Hepatocyte (in vitro differentiated cells): ENCODE measurements at places on chromosomes 16 and 17.
A peak's percentile ranks its signal among the peaks of the same experiment; 100 is the strongest.

- no peak overlapping the region for H3K27ac ChIP-seq
- H3K4me1 ChIP-seq = no peaks in the 10 kb centered on the region
- DNase-seq = no peak
- H3K36me3 ChIP-seq = no peaks in the 10 kb centered on the region
These were observed 75.1 kb downstream of the SHISA9 start for GRCh38 chr16:12976496-12976895.

DNA sequence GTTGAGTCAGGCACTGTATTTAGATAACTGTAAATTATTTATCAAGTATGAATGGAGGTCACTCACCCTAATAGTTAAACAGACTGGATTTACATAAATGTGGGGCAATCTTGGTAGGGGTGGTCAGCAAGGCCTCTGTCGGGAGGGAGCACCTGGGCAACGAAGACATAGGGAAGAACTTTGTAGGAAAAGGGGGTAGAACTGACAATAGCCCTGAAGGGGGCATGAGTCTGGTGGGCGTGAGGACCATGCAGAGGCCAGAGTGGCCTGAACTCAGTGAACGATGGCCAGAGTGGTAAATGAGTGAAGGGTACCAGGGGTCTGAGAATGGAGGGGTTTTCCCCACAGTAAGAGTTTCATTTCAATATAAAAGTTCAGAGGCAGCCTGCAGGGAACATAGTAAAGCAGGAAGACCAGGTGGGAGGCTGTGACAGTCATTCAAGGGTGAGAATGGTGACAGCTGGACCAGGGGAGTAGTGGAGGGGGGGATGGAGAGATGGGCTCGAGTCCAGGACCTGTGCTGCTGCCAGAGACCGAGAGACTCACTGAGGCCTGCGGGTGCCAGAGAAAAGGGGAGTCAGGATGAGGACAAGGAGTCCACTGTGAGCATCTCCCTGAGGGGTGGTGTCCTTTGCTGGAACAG lies 2.9 kb downstream of the C17orf67 start:
- H3K36me3 ChIP-seq = no peaks in the 10 kb centered on the region
- H3K27ac ChIP-seq = no peak overlapping the region
- no peak for DNase-seq
- H3K4me1 ChIP-seq = peaks cover 7% of the 10 kb centered on the region
- no peaks in the 10 kb centered on the region for H3K27me3 ChIP-seq
- H3K4me3 ChIP-seq = no peak overlapping the region

DNA sequence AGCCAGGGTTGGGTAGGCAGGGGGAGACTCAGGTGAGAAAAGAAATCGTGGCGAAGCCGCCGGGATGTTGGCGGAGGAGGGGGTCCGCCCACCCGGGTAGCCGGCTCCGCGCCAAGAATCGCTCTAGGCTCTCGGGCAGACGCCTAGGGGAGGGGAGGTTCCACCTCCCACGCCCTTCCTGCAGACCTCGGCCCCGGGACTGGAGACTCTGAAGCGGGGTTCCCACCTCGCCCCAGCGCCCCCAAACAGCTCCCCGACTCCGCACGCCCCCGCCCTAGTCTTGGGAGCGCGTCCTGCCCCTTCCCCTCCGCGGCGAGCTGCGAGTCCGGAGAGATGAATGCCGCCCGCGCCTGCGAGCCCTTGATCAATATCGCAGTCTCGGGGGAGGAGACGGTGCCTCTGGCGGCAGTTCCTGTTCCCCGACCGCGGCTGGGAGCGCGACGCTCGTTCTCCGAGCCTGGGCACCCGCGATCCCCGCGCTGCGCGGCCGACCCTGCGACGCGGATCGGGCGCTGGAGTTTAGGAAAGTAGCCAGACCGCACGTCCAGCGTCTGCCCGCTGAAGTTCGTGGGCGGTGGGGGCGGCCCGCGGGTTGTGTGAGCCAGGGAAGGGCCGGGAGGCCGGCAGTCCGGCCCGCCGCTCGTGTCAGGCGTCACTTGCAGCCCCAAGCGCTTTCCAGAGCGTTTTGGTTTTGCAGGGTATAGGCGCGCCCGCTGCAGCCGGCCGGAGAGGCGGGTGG lies 790 bp downstream of the CRHR1 start:
- H3K27ac ChIP-seq = no peak overlapping the region
- H3K4me1 ChIP-seq = peaks cover 15% of the 10 kb centered on the region
- H3K4me3 ChIP-seq = peak overlapping the region; percentile 55
- DNase-seq = peak; percentile 44

DNA sequence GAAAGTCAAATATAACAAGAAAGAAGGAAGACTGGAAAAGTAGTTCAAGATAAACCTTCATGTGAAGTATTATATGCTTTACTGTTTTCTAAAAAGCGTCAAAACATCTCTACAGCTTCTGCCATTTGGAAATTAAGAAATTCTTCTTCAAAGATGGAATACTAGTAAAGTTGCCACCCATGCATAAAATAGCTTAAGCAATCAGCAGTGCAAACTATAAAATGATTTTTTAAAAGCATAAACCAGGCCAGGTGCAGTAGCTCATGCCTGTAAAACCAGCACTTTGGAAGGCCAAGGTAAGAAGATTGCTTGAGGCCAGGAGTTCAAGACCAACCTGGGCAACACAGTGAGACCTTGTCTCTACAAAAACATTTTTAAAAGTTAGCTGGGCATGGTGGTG lies 68.2 kb downstream of the USP32 start:
- H3K27me3 ChIP-seq = no peaks in the 10 kb centered on the region
- peaks cover 4% of the 10 kb centered on the region for H3K4me1 ChIP-seq
- no peak for DNase-seq
- no peak overlapping the region for H3K27ac ChIP-seq
- H3K4me3 ChIP-seq = no peak overlapping the region

DNA sequence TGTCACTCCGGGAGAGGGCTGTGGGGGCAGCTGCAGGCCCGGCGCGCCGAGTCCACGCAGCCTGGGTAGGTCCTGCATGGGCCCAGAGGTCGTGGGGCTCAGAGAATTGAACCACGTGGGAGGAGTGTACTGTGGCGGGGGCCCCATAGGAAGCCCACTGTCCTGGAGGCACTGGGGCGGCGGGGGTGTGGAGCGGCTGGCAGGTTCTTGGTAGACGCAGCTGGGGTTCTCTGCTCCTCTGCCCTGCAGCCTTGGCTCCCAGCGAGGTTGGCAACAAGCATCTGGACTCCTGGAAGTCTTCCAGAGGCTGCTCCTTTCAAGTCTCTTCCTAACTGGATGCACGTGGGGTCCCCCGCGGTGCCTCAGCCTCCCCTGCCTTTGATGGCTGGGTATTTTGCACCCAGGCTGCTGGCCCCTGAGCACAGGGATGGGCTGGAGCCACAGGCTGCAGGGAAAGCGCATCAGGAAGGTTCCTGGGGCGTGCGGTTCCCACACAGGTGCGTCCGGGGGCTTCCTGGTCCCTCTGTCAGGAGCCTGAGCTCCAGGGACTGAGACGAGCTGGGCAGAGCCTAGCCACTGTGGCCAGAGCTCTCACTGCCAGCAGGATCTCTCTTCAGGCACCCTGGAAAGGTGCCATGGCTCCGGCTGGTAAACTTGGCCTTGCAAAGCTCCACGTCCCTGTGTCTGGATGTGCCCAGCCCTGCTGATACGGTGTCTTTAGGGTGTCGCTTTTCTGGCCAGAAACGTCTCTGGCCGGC lies 9.3 kb downstream of the KCTD5 start:
- no peak overlapping the region for H3K4me3 ChIP-seq
- H3K27ac ChIP-seq = no peak overlapping the region
- DNase-seq = no peak
- no peaks in the 10 kb centered on the region for H3K36me3 ChIP-seq
- H3K27me3 ChIP-seq = no peaks in the 10 kb centered on the region

GRCh38 chr17:19010729-19011505 lies 6.4 kb upstream of the FAM83G start:
- H3K36me3 ChIP-seq = no peaks in the 10 kb centered on the region
- H3K27me3 ChIP-seq = no peaks in the 10 kb centered on the region
- peak overlapping the region; percentile 34 for H3K27ac ChIP-seq
- no peak overlapping the region for H3K4me3 ChIP-seq

DNA sequence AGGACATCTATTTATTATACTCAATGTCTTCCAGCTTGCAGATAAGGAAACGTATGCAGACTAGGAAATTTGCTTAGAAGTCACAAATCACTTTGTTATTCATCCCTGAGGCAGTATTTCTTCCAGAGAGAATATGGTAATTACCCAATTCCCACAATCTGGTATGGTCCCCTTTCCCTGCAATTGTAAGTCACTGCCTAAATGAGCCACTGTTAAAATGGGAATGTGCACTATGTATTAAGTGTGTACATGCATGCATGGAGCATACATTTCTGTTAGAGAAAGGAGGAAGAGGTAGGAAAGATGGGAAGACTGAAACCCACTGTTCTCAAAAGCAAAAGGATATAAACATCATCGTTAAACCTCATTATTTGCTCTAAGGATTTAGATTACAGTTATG lies 10.0 kb downstream of the NUFIP2 start:
- H3K27me3 ChIP-seq = no peaks in the 10 kb centered on the region
- no peak overlapping the region for H3K27ac ChIP-seq
- H3K4me1 ChIP-seq = no peaks in the 10 kb centered on the region
- no peak for DNase-seq
- H3K4me3 ChIP-seq = no peak overlapping the region

DNA sequence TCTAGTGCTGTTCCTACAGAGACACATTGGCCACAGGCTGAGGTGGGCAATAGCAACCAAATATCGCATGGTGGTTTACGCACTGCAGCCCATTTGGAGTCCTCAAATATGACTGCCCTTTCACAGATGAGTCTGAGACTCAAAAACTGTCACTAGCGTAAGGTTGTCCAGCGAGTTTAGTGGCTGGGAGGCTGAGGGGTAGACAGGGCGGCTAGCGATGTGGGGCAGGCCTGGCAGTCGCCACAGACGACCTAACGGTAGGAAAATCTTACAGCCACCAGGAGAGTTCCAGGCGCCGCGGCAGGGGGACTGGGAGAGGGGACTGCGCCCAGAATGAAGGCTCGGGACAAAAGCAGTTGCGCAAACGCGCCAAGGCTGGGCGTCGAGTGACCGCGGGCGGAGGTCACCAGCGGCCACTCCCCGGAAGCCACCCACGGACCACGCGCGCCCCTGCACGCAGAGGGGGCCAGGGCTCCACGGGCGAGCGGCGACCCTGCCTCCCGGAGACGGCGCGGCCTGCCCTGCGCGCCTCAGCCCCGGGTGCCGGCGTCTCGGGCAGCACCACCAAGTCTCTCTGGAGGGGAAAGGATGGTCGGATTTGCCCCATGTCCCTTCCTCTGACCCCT lies 699 bp upstream of the MAP1LC3B start:
- peak overlapping the region; percentile 41 for H3K4me3 ChIP-seq
- H3K27ac ChIP-seq = peak overlapping the region; percentile 98
- peak; percentile 81 for DNase-seq
- peaks cover 25% of the 10 kb centered on the region for H3K4me1 ChIP-seq
- no peaks in the 10 kb centered on the region for H3K27me3 ChIP-seq
- H3K36me3 ChIP-seq = no peaks in the 10 kb centered on the region

DNA sequence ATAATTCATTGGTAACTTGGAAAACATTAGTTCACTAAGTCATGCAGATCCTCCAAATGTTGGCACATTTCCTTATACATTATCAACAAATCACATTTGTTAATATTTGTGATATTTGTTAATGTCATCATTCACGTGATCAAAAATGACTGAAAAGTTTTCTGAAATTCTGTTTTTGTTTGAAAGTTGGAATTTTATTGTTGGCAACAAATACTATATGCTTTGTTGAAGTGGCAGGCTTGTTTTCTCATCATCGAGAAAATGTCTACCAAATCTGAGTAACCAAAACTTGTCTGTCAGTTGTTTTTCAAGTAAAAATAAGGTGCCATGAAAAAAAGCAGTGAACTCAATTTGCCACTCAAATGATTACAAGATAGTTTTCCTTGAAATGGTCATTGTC lies 62.8 kb downstream of the NACA2 start:
- H3K27me3 ChIP-seq = no peaks in the 10 kb centered on the region
- no peak for DNase-seq
- H3K4me3 ChIP-seq = no peak overlapping the region
- H3K4me1 ChIP-seq = no peaks in the 10 kb centered on the region

DNA sequence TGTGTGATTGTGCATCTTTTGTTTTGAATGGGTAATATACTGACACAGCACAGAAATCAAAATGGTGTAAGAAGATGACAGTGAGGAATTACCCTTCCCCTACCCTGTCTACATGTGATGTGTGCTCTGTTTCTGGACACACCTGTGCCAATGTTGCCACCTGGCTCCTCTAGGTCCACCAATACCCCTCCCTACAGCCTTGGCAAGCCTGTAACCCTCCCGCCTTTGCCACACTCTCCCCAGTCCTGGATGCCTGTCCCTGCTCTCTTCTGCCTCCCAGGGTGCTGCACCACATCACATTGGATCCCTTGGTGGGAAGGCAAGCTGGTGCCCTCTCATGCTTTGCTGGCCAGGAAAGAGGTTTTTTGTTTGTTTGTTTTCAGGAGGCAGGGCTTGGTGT lies 289.5 kb upstream of the N4BP1 start:
- no peaks in the 10 kb centered on the region for H3K36me3 ChIP-seq
- H3K27ac ChIP-seq = no peak overlapping the region
- H3K4me3 ChIP-seq = no peak overlapping the region

DNA sequence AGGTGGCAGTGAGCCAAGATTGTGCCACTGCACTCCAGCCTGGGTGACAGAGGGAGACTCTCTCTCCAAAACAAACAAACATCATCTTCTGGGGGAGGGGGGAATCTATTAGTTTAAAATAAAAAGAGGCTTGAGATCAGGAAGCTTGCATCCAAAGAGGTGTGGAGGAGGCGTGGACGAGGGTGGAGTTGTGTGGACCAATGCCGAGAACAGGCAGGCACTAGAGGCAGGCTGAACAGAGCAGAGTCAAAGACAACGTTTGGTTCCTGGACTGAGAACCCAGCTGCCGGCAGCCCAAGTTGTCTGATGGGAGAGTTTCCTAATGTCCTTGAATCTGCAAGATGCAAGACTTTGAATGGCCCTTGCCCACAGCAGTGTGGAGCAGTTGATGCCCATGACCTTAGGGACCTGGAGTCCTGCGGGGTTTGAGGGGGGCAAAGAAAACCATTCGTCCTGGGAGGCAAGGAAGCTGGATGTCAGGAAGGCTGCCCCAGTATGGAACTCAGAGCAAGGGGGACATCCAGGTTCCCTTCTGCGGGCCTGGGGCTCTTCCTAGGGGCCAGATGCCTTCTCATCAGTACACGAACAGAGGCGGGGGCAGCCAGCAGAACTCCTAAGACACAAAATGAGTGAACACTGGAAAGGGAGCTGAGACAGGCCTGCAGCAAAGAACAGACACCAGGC lies 9.2 kb downstream of the TBC1D16 start:
- no peaks in the 10 kb centered on the region for H3K27me3 ChIP-seq
- H3K4me1 ChIP-seq = peaks cover 34% of the 10 kb centered on the region
- H3K27ac ChIP-seq = no peak overlapping the region
- H3K4me3 ChIP-seq = no peak overlapping the region

- H3K4me1 ChIP-seq = no peaks in the 10 kb centered on the region
- no peak overlapping the region for H3K4me3 ChIP-seq
- DNase-seq = no peak
- H3K27ac ChIP-seq = no peak overlapping the region
- no peaks in the 10 kb centered on the region for H3K36me3 ChIP-seq
- no peaks in the 10 kb centered on the region for H3K27me3 ChIP-seq
These were observed 304.6 kb downstream of the ABCC12 start for GRCh38 chr16:47851146-47851545.

- H3K27me3 ChIP-seq = no peaks in the 10 kb centered on the region
- H3K4me1 ChIP-seq = peaks cover 50% of the 10 kb centered on the region
- peak overlapping the region; percentile 97 for H3K27ac ChIP-seq
- no peak overlapping the region for H3K4me3 ChIP-seq
These were observed 855 bp downstream of the TMEM204 start for GRCh38 chr16:1534021-1535020.

GRCh38 chr17:67959510-67959909 lies 36.8 kb downstream of the C17orf58 start:
- no peaks in the 10 kb centered on the region for H3K27me3 ChIP-seq

- DNase-seq = no peak
- no peak overlapping the region for H3K27ac ChIP-seq
- H3K4me3 ChIP-seq = no peak overlapping the region
- peaks cover 17% of the 10 kb centered on the region for H3K4me1 ChIP-seq
These were observed 6.0 kb downstream of the SYNGR2 start for GRCh38 chr17:78174346-78174869.
